Stromal cell of bone marrow (primary cell): ENCODE measurements at places on chromosomes 5 and 9.

DNA sequence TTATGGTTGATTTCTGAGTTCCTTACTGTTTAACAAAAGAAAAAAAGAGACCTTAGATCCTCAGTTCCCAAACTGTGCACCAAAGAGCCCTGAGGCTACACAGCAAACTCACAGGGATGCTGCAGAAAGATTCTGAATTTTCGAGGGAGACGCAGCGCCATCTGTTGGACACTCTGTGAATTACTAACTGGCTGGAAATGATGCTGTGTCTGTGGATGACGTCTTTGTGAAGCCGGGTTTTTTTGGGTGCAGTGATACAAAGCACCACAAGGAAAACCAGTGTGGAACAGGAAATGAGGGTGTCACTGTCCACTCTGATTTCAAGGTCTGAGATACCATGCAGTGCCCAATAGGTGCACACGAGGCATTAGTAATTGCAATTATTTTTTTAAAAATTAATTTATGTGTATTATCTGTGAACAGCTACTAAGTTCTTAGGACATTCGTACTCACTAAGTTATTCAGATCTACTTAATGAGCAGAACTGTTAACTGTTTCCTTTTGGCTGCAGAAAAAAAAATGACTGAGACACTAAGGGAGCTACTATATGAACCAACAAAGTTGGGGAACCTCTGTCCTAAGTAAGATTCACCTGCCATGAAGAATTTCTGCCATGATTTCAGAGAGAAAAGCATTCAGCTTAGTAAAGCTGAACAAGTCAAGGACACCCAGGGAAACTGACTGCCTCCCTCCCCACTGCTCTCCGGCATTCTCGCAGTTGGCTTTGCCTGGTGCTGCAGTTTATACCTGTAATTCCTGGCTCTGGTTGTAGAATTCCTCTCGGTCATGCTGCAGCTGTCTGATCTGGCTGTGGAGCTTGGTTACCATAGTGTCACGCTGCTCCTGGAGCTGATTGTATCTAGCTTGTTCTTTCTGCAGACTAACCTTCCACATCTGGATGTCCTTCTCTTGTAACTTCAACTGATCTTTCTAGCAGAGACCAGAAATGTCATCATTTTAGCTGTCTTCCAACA, 23.4 kb downstream of the SPACA9 start:
- DNase-seq: peak; percentile 72

GRCh38 chr5:52607227-52607824, 180.4 kb upstream of the ITGA1 start:
- no peak for DNase-seq

- peak; percentile 89 for DNase-seq
Measured at GRCh38 chr5:17743580-17744435, 109.5 kb downstream of the TAF11L14 start.

- no peak for DNase-seq
Measured at GRCh38 chr5:107736638-107737037, 65.9 kb upstream of the EFNA5 start.

- DNase-seq: no peak
Measured at GRCh38 chr5:75460942-75461610, 50.4 kb downstream of the CERT1 start.

- DNase-seq: peak; percentile 19
Measured at GRCh38 chr9:26656003-26656870, 236.4 kb downstream of the CAAP1 start.

DNA sequence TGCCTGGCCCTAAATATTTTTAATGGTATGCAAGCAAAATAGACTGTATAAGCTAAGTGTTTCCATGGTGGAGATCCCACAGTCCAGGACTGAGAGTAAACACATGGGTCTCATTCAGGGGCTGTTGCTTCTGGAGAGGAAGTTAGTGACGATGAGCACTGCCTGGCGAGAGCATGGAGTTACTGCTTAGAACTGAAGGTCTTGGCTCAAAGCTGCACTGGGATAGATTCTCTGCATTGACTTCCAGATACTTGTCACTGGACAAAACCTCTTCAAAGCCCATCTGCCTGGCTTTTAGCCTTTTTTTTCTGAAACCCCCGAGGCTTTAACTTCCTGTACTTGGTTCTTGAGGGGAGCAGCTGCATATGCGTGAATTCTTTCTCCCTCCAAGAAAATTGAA, 39.2 kb downstream of the GPR107 start:
- no peak for DNase-seq

DNA sequence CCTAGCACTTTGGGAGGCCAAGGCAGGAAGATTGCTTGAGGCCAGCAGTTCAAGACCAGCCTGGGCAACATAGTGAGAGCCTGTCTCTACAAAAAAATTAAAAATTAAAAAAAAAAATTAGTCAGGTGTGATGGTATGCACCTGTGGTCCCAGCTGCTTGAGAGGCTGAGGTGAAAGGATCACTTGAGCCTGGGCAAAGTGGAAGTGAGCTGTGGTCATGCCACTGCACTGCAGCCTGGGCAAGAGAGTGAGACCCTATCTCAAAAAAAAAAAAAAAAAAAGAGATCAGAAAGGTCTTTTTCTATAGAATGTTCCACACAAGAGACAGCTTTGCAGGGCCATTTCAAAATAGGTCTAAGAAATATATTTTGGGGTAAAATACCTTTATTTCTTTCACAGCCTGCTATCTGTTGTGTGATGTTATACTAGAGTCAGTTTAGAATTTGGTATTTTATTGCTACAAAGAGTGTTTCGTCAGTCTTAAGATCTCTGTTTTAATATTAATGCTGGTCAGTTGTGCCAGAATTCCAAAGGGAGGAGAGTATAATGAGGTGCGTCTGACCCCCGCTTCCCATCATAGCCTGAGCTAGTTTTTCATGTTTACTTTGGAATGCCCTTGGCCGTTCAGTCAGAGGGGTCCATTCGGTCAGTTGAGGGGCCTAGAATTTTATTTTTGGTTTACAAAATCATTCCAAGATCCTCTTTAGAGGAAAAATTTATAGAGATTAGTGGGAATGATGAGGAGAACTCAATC, 9.4 kb downstream of the LNPEP start:
- no peak for DNase-seq

DNA sequence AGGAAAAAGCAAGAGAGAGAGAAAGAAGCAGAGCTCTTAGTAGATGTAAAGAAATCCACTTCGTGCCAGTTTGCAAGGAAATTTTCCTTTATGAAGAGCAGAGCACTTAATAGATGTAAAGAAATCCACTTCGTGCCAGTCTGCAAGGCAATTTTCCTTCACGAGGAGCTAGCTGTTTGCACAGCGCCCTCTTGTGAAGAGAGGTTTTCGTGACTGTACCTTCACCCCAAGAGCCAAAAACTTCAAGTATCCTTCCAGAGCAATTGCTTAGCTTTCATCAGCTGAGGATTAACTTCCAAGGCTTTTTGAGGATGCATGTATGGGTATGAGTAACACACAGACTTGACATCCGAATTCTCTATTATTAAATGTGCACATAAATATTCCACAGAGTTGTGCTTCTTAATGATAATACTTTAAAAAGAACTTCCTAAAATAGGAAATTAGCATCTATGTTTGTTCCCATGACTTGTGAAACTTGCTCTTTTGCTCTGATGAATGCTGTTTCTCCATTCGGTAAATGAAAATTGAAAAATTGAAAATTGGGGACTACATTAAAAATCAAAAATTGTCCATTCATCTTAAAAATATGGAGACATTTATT, 525.6 kb downstream of the PDE4D start:
- DNase-seq: peak; percentile 47

- no peak for DNase-seq
Measured at GRCh38 chr5:138964647-138965201, 89.6 kb upstream of the LRRTM2 start.

DNA sequence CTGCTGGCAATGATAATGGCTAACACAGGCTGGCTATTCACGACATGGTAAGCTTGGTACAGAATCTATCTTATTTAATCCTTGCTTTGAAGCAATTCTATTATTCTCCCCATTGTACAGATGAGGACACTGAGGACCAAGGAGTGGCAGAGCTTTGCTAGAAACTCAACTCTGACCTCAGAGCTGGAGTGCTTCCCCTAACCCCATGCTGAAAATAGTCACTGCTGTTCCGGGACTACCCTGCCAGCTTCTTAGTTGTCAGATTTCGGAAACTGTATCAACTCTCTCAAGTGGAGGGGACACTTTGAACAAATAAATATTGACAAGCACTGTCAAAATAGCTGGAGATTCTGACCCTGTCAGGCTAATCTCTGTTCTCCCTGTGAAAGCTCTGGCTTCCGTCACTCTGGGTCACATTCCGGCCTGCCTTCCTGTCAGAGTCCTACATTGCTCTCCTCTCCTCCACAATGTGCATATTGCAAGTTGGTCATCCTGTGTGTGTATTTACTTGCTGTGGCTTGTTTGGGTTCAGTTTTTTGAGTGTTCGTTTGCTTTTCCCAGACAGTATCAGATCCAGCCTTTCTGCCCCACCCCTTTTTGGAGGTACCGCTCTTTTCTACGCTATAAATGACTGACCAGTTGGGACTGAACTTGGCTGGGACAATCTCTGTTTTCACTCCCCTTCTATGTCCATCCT, 134.3 kb upstream of the MAP1B start:
- DNase-seq: no peak

- no peak for DNase-seq
Measured at GRCh38 chr5:83539463-83539790, 67.9 kb downstream of the VCAN start.

GRCh38 chr5:36712706-36713105, 106.3 kb downstream of the SLC1A3 start:
- no peak for DNase-seq

- no peak for DNase-seq
Measured at GRCh38 chr9:744046-744712, 97.3 kb upstream of the DMRT1 start.

GRCh38 chr9:3186751-3187150, 339.1 kb downstream of the RFX3 start:
- DNase-seq: no peak

- DNase-seq: no peak
Measured at GRCh38 chr5:89377767-89378455, 494.9 kb upstream of the MEF2C start.

DNA sequence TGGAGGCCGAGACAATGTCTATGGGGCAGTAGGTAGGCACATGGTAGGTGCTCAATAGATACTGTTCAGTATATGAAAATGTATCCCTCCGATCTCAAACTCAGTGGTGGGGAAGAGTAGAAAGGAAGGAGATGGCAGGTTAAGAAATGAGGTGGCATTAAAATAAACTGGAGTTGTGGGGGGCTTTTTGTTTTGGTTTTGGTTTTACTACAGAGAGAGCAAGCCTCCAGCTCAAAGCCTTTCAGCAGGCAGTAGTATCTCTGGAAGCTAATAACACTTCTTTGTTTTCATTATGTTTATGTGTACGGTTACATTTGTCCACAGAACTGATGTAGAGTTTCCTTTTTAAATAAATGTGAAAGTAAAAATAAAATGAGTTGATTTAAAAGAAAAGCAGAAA, 8.6 kb downstream of the MFAP3 start:
- DNase-seq: no peak

DNA sequence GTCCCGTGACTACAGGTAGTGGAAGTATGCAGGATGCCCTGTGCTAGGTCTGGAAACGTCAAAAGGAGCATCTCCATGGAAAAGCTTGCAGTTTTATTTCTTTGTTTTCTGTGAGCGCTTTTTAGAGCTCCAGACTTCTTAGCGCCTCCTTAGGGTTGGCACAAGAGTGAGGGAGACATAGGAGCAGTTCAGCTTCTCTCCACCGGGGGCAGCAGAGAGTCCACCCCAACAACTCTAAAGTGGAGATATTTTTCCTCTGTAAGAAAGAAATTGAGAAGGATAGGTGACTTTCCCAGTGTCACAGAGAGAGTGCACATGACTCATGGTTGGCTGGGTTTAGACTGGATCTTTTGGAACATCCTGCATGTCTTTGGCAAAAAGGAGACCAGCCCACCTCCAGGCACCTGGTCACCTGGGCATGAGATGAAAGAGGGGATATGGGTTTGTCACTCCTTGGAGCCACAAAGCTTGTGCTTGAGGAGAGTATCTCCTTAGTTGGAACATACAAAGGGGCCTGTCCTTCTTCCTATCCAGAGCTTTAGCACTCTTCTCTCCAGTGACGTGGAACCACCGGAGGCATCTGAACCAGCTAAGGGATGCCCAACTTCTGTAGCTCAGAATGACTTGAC, 637.7 kb downstream of the SEMA5A start:
- no peak for DNase-seq

GRCh38 chr5:146646441-146646840, 130.5 kb upstream of the GPR151 start:
- no peak for DNase-seq

GRCh38 chr9:85155352-85155751, 485.8 kb downstream of the NTRK2 start:
- DNase-seq: peak; percentile 39

DNA sequence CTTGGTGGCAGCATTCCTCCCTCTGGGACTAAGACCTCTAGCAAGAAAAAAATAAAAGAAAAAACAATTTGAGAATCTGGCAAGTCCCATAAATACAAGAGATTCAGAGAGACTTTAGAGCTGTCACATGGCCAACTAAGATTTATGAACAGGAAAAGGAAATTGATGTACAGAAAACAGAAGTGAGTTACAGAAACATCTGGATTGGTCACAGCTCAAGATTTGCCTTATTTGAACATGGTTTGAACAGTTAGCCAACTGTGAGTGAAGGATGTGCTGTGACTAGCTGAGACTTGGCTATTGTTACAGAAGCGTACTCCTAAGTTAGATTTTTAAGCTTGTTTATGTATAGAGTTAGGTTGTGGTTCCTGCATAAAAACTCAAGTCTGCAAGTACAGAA, 340.2 kb downstream of the SLCO4C1 start:
- no peak for DNase-seq

DNA sequence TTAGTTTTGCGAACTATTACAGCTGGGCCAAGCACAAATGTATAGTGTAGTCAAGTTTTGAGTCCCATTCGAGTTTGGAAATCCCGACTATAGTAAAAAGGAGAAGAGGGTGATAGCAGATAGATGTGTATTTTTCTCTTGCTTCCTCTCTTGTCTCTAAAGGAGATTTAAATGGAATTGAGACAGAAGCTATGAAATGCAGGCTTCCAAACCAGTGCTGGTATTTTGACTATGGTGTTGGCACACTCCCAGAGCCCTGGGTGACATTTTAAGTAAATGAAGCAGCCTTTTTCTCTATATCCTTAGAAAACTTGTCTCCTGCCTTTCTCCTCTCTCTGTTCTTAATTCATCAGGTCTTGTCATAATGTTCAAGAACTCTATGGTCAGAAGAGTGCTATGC, 17.7 kb upstream of the AUH start:
- no peak for DNase-seq

DNA sequence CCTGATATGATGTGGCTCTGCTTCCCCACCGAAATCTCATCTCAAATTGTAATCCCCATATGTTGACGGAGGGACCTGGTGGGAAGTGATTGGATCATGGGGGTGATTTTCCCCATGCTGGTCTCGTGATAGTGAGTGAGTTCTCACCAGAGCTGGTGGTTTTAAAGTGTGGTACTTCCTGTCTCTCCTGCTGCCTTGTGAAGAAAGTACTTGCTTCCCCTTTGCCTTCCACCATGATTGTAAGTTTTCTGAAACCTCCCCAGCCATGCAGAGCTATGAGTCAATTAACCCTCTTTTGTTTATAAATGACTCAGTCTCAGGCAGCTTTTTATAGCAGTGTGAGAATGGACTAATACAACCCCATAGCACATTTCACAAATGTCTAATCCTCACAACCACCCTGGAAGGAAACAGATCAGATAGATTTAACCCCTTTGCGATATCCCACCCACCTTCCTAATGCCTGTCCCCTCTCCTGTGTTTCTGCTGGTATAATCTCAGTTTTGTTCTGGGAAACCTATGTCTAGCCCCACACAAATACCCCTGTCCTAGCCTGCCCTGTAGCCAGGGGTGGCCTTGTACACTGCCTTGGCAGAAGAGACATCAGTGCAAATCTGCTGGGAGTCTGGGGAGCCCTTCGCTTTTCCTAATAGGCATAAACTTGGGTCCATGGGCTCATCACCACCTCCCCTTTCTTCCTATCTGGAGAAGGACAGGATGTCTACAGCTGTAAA, 157.0 kb upstream of the RAI14 start:
- DNase-seq: peak; percentile 71
